ENCODE measurements at places on chromosomes 12 and 14.

- DNase-seq: no peak
These were observed 67.0 kb downstream of the RBM19 start for GRCh38 chr12:113899042-113899560.

DNA sequence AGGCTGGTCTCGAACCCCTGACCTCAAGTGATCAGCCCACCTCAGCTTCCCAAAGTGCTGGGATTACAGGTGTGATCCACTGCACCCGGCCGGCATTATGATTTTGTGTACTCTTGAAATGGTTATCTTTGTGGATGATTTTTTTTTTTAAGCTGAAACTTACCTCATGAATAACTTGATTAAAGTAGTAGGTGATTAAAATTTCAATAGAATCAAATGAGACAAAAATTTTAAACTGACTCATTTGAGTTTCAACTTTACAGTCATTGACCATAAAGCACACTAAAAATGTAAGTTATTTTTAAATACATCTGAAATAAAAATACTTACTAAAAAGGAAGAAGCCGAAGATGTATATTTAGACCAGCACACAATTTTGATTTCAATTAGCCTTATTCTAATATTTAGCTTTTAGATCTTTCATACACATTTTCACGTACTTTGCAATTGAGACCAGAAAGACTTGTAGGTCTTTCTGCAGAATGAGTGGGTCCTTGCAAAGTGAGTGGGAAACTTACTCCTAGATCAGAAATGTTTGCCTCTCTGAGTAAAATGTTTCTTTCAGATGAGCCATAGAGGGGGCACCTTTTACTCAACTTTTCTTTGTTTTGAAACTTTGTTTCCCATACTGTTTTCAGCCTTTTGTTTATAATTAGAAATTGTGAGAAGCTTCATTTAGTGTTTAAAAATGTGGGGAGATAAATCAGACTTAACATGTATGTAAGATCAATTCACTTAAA, 34.2 kb downstream of the TMPO start:
- DNase-seq: no peak

- no peak for DNase-seq
These were observed 11.3 kb downstream of the TSFM start for GRCh38 chr12:57793920-57794319.

GRCh38 chr12:124487066-124487833, 80.2 kb downstream of the NCOR2 start:
- DNase-seq: no peak

- no peak for DNase-seq
These were observed 212.8 kb upstream of the KITLG start for GRCh38 chr12:88793096-88793495.
